ENCODE measurements at places on chromosomes 12 and 14.
A peak's percentile ranks its signal among the peaks of the same experiment; 100 is the strongest.

DNA sequence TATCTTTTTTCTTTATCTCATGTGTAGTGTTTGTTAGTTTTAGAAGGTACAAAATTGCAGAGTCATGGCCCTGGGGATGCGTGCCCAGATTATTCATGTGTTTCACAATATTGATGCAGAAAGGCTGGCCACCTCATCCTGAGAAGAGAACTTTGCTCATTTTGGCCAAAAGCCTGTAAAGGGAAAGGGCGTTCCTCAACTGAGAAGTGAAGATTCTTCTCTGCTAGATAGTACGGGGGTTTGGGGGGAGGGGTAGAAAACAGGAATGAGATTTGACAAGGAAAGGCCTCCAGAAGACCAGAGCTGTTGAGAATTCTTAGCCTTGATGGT is 1.7 kb downstream of the MGST1 start:
- peak; percentile 73 for DNase-seq

DNA sequence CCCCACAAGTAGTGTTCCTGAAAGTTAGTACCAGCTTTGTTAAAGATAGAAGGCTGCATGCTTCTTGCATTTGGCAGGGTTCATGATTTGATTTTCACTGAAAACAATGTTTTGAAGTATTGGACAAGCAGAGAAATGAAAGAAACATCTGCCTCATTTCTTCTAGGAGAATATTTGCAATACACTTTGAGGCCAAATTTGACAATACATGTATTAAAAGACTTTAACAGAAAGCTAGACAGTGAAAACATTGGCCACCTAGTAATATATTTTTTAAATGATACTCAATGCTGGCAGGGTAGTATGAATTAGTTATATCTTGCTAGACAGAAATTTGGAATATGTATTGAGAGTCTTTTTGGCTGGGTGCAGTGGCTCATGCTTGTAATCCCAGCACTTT is 68.5 kb downstream of the GCH1 start:
- no peak for DNase-seq

DNA sequence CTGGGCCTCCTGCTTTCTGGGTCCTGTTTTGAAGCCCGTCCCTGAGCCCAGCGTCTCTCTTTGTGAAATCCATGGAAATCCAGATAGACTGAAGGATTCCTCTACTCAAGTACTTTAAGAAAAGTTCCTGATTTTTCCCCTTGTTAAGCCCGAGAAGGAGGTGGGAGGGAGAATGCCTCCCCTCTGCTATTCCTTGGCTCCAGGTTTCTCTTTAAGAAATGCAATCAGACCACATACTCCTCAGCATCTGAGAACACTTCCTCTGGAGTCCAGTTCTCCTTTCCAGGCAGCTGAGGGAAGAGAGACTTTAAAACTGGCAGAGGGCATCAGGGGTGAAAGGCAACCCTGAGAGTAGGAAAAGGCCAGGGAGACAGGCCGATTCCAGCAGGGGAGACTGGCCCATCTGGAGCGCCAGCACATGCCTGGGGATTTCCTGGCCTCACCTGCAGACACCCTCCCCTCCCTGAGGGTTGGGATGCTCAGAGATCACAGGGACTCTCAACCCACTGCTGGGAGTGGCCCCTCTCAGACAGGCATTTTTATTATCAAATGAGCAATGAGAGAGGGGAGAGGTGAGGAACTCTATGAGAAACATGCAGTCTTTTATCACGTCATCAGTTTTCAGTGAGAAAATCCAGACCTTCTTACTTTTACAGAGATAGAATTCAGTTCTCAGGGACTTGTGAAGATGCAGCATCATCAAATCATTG is 2.0 kb upstream of the EMP1 start:
- DNase-seq = peak; percentile 65

DNA sequence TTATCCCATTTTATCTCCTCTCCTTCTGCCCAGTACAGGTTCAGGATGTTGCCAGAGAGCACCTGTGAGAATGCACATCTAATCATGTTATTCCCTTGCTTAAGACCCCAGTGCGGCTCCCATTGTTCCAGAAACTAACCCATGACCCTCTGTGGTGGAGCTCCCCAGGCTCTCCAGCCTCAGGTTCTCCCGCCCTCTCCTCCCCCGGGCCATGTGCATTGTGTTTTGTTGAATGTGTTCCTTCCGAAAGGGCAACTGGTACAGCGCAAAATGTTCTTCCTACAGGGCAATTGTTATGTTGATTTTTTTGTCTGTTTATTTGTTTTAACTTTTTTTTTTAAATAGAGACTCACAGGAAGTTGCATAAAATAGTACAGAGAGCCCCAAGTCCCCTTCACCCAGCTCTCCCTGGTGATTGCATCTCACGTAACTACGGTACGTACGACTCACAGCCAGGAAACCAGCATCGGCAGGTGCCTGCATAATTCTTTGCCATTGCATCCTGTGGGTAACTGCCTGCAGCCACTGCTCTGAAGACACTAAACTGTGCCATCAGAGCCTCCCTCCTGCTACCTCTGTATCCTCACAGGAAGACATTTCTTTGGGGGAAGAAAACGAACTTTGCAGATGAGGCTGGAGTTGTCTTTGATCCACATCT is 31.2 kb downstream of the TMEM132C start:
- no peak for DNase-seq

DNA sequence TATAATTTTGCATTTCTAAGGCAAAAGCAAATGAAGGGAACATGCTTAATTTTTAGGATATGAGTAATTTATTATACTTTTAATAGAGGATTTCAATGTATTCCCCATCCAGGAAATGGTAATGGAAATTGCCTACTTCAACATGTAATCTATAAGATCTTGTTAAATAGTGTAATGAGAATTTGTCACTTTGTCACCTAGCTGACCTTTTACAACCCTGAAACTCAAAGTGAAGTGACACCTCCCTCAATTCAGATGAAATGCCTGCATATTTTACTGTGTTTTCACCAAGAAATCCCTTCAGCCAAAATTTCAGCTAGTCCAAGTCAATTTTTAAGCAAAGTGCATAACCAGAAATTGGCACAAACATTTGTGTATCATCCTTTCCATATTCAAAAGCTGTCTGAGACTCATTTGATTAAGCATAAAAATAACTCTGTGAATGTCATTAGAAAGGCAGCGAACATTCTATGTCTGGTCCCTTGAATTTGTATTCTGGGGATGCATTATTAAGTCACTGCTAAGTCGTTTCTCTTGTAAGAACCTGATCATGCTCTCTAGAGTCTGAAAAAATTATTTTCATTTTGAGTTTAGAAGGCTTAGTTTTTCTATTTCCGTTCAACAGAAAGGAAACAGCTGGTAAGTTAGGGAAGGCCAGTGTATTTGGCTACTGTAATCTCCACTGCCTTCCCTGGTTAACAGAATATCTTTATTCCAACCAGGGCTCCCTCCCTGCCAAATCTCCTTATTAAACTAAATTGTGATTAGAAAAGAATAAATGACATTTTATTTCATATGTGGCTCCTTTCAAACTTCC is 100.8 kb downstream of the IGF1 start:
- no peak for DNase-seq

Measured in PC-9 (cell line).